CD4-positive, alpha-beta T cell treated with Interleukin-15 for 1 hour (primary cell): ENCODE measurements at places on chromosomes 4 and X.

DNA sequence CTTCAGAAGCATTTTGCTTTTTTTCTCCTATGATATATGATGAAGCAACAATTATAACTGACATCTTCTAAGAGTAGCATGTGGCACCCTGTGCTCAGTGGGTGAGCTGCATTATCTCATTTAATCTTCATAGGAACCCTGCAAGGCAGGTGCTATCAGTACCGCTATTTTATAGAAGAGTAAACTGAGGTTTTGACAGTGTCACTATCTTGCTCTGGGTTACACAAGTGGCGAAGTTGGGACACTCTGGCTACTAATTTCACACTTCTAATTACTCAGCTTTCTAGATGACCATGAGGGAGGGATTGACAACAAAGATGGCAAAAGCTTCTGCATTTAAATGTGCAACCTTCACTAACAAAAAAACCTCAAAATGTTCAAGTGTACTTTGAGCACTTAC, 76.9 kb upstream of the CAMK2D start:
- no peak for DNase-seq

DNA sequence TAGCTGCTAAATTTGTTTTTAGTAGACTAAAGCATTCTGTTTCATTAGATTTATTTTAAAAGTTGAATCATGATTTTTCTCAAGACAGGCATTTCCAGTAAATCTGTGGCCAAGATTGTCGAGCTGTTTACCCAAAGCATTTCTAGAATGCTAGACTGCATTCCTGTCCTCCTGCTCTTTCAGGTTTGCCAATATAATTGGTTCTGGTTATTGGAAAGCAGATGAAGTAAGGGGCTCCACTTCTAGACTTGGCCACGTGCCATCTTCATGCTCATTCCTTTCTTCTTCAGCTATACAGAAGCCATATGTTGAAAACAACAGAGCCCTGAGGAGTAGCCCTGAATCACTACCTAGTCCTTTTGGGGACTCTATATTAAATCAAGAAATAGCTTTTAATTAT, 62.5 kb downstream of the PGRMC2 start:
- no peak for DNase-seq

DNA sequence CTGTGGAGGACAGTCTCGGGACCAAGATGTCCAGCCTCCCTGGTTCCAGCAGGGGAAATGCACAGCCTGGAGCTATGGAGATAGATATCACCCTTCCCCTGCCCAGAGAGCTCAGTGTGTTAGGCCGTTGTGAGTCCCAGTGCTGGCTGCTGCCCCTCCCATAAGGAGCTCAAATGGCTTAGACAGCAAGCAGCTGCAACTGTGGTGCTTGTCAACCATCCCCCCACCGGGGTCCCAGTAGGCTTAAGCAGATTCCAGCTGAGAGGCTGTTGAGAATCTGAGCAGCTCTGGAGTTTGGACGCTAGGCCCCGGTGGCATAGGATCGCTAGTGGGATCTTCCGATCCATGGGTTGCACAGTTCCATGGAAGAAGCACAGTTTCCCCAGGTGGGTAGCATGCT, 181.8 kb upstream of the POF1B start:
- DNase-seq: no peak

- no peak for DNase-seq
Measured at GRCh38 chr4:75040703-75041102, 107.8 kb downstream of the PARM1 start.

DNA sequence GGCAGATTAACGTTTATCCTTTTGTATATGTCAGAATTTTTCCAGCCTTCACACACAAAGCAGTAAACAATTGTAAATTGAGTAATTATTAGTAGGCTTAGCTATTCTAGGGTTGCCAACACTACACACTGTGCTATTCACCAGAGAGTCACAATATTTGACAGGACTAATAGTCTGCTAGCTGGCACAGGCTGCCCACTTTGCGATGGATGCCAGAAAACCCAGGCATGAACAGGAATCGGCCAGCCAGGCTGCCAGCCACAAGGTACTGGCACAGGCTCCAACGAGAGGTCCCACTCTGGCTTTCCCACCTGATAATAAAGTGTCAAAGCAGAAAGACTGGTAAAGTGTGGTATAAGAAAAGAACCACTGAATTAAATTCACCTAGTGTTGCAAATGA, 94.8 kb downstream of the TET2 start:
- DNase-seq: no peak

- DNase-seq: no peak
Measured at GRCh38 chr4:48042979-48043461, 26.4 kb downstream of the NIPAL1 start.

DNA sequence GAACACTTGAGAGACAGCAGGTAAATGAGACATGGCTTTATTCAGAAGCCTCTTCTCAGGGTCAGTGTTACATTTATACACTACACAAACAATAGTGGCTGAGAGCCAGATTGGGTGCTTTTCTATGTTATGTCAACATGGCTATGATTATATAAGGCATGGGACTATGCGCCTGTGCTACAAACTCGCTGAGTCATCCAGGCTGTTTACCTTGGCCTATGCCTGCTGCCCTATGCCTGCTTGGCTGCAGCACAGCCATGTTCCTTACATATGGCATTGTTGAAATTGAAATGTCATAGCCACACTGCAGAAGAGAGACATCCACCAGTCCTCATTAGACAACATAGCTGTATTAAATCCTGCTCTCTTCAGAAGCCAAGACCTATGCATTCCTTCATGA, 236.3 kb upstream of the NWD2 start:
- no peak for DNase-seq
